ENCODE measurements at places on chromosomes 6 and 20. TPM values are rescaled to one million over a fixed set of nuclear protein-coding genes. Genes with fewer than 3 reads are reported as not detected.

DNA sequence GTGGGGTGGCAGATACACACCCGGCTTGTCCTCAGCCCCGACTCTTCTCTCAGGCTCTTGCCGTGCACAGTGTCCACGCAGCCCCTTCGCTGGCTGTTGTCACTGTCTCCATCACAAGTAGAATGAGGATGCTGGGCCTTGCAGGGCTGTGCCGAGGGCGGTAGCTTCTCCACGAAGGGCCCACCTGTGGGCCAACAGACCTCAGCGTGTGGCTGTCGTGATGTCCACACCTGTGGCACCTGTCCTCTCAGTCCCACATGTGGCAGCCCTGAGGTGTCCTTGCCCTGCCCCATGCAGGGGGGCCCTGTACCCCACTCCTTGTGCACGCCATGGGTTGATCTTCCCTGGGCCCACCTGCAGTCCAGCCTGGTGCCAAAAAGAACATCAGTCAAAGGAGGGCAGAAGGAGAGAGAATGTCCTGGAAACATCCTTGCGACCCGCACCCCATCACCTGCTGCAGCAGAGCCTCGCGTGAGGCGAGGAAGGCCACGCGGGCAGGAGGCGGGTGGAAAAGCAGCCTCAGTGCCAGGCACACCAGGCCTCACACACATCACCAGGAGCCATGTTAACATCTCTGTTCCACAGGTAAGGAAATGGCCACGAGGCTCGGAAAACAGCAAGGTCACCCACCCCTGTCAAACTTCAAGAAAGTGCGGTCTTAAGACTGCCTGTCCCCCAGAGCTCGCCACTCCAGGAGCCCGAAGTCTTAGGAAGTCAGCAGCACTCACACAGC lies 22.3 kb upstream of the AFDN start:
- H3K4me1 ChIP-seq: no peaks in the 10 kb centered on the region
- no peaks in the 10 kb centered on the region for H3K27me3 ChIP-seq
- no peak for DNase-seq

- no peaks in the 10 kb centered on the region for H3K27me3 ChIP-seq
- H3K27ac ChIP-seq: peak overlapping the region; percentile 92
- H3K4me1 ChIP-seq: peaks cover 9% of the 10 kb centered on the region
Observed at GRCh38 chr6:138545621-138545980, 46.3 kb upstream of the NHSL1 start.

DNA sequence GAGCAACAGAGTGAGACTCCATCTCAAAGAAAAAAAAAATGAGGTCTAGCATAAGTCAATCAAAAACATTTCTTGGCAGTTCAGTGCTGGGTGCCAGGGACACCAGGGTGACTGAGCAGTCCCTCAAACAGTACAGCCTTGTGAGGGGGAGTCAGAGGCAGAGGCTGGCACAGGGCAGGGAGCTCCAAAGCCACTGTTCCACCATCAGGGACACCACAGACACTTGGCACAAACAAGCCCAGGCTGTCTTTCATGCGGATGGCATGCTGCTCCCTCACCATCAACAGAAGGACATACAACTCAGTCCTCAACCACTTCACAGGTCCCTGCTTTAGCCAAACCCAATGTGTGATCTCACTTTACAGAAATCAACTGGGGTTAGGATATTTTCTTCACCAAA lies 36.0 kb upstream of the GRM4 start:
- no peak for DNase-seq
- no peak overlapping the region for H3K4me3 ChIP-seq
- no peak overlapping the region for H3K27ac ChIP-seq
- H3K36me3 ChIP-seq: no peaks in the 10 kb centered on the region

DNA sequence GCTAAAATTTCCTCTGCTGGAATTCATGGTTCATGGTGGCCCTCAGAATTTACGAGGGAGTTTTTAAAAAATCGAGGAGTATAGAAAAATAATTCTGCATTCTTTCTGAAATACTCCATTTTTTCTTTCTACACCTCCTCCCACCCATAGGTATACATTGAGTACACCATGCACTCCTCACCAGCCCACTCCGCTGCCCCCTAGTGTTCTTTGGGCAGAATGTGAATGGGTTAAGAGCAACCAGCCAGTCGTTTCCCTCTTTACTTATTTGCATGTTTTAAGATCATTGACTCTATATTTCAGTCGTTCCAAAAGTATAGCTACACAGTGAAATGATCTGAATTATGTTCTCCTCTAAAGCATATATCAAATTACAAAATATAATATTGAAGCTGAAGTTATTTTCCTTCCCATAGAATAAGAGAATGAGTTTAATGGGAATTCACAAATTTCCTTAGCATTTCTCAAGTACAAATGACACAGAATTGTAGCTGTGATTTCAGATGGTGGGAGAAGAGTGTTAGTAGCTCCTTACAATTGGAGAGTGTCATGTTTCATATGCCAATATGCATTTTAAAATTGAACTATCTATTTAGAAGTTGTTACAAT lies 977.7 kb upstream of the SLC35B3 start:
- no peak overlapping the region for H3K4me3 ChIP-seq

- DNase-seq: no peak
- H3K27ac ChIP-seq: no peak overlapping the region
- no peaks in the 10 kb centered on the region for H3K27me3 ChIP-seq
- H3K4me3 ChIP-seq: no peak overlapping the region
- no peaks in the 10 kb centered on the region for H3K4me1 ChIP-seq
- no peaks in the 10 kb centered on the region for H3K36me3 ChIP-seq
Observed at GRCh38 chr6:13763740-13764381, 50.5 kb downstream of the MCUR1 start.

- no peak overlapping the region for H3K4me3 ChIP-seq
- H3K36me3 ChIP-seq: no peaks in the 10 kb centered on the region
- no peak overlapping the region for H3K27ac ChIP-seq
- no peak for DNase-seq
- H3K4me1 ChIP-seq: peaks cover 5% of the 10 kb centered on the region
Observed at GRCh38 chr6:156978948-156979347, 201.8 kb downstream of the ARID1B start.

DNA sequence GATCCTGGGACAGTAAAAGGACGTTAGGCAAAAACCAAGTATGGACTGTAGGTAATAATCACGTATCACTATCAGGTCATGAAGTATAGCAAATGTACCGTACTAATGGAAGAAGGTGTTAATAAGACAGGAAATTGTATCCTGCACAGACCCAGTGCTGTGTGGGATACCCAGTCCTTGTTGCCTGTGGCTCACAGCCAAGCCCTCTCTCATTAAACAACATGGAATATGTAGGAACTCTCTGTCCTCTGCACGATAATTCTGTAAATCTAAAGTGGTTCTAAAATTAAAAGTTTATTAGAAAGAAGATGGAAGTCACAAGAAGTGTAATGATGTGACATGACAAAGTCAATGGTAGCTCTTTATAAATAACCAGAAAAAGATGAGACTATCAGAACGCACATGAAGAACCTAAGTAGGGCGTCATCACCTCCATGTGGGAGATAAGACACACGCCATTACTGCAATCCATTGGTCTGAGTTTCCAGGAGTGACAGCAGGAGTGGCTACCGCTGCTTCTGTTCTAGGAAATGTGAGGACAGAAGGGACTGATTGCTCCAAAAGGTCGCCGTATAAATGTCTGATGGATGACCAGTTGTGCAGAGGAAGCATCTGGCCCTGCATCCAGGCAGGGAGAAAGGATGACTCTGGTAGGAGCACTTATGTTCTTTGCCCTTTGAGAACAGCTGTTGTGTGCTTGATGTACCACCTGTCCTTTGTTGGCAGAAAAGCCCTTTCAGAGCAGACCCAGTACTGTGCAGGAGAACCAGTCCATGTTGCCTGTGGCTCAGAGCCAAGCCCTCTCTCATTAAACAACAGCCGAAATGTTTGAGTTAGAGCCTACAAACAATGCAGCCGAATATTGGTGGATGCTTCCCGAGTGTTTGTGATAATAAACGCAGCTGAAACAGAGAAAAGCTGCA lies 125.6 kb downstream of the FIG4 start:
- H3K36me3 ChIP-seq: no peaks in the 10 kb centered on the region
- no peak overlapping the region for H3K27ac ChIP-seq
- H3K4me1 ChIP-seq: no peaks in the 10 kb centered on the region

- H3K27ac ChIP-seq: peak overlapping the region; percentile 22
- no peaks in the 10 kb centered on the region for H3K4me1 ChIP-seq
- no peaks in the 10 kb centered on the region for H3K27me3 ChIP-seq
- H3K36me3 ChIP-seq: no peaks in the 10 kb centered on the region
- H3K4me3 ChIP-seq: peak overlapping the region; percentile 46
Observed at GRCh38 chr6:151325075-151326050, 66.0 kb downstream of the ZBTB2 start.

DNA sequence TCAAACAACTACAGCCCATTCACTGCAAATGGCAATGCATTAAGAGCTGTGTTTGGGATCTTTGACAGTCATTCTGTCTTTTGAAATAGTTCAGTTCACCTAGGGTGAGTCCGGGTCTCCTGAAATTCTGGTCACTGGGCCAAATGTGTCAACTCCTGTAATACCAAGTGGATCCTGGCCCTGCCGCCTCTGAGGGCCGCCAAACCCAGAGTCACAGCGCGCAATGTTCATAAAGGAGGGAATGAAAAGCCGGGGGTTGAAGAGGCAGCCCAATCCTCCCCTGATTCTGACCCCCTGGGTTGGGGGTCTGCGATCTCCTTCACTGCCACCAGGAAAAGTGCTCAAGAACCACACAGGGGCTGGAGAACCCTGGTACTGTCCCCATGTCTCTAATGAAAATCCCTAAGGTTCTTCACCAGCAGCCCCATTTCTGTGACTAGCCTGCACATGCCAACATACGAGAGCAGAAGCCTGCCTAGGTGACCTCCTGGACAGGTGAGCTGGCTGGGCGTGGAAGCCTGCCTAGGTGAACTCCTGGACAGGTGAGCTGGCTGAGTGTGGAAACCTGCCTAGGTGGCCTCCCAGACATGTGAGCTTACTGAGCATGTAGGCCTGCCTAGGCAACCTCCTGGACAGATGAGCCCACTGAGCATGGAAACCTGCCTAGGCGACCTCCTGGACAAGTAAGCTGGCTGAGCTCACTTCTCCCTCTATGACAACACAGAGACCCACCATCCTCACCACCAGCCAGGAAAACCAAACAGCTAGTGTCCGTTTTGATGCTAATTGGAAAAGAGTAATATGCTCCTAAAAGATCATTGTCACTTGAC lies 16.1 kb upstream of the APMAP start:
- H3K27ac ChIP-seq: no peak overlapping the region
- H3K27me3 ChIP-seq: no peaks in the 10 kb centered on the region
- no peak for DNase-seq
- H3K36me3 ChIP-seq: peaks cover 8% of the 10 kb centered on the region
- H3K4me3 ChIP-seq: no peak overlapping the region
- no peaks in the 10 kb centered on the region for H3K4me1 ChIP-seq

GRCh38 chr20:57188056-57188455 lies 78.4 kb downstream of the BMP7 start:
- no peak for DNase-seq
- H3K36me3 ChIP-seq: peaks cover 4% of the 10 kb centered on the region
- H3K27ac ChIP-seq: no peak overlapping the region
- no peak overlapping the region for H3K4me3 ChIP-seq
- H3K4me1 ChIP-seq: no peaks in the 10 kb centered on the region

DNA sequence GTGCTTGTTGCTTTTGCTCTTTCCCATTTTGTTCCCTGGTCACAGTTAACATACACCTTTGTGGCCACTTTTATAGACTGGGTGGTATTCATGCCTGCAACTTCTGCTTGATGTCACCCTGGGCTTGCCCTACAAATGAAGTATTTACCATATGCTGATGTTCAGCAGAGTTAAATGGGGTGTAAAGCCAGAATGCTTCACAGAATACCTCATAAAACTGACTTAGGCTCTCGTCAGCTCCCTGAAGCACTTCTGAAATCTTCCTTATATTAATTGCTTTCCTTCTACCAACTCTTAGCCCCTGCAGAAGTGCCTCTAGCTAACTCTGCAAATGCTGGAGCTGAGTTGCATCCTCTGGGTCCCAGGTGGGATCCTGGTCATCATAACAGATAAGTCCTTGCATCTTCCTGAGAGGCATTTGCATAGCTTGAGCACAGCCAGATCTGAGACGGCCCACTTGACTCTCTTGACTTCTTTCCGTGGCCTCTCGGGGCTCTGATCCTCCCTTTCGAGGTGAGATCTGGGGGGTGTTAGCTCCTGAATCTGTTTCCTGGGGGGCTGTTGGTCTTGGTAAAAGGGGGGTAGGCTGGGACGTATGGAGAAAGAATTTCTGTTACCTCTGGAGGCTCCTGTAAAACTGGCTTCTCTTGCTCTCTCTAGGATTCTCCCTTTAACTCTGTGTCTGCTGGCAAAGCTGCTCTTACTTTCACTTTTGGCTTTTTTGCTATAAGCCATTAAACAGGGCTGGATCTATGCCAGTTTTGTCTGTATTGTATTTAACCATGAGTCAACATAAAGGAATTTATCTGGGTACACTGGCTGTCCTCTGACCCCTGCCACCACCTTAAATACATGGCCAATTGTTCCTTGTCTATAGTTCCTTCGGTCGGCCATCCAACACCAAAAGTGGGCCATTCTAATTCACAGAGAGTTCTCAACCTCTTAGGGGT lies 223.0 kb upstream of the SYNCRIP start:
- DNase-seq: peak; percentile 82
- peak overlapping the region; percentile 10 for H3K4me3 ChIP-seq
- no peaks in the 10 kb centered on the region for H3K36me3 ChIP-seq
- H3K4me1 ChIP-seq: peaks cover 47% of the 10 kb centered on the region

- no peak overlapping the region for H3K27ac ChIP-seq
- no peaks in the 10 kb centered on the region for H3K27me3 ChIP-seq
- H3K4me1 ChIP-seq: no peaks in the 10 kb centered on the region
Observed at GRCh38 chr20:4800131-4800530, 78.4 kb downstream of the PRND start.

The SCRT2 gene
- not detected for total RNA-seq

The FBXO30 gene
- total RNA-seq: 16.1 TPM

The ACTL10 gene
- total RNA-seq: 3.4 TPM

The SNRPB gene
- total RNA-seq: 71.4 TPM

The GPX5 gene
- total RNA-seq: not detected

The VSTM2L gene
- 71.6 TPM for total RNA-seq

The TCFL5 gene
- total RNA-seq: 8.6 TPM

Measured in lung (tissue), 17 donors.